ENCODE measurements at places on chromosomes 12 and 14.

GRCh38 chr14:89856871-89857345 lies 97.6 kb downstream of the EFCAB11 start:
- no peak for DNase-seq

DNA sequence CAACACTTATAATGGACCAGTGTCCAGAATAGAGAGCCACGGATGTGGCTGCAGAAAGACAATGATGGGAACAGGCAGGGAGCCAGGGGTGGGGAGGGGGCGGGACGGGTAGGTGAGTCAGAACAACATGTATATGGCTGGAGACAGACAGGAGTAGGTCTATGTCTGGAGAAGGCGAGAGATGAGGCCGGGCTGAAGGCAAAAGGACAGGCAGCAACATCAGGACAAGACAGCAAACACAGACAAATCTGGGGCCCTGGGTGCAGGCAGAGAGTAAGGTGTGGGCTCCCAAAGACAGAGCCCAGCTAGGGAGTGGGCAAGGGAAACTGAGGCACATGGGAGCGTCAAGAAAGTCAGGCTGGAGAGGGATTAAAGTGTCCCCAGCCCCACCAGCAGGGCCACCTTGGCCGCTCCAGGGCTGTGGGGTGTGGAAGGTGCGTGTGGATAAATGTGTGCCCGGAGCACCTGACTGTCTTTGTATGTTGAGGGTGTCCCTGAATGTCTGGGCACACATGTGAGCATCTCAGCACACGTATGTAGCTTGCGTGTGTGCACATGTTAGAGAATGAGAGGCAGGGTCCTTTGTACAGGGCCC lies 44.1 kb downstream of the FAM222A start:
- no peak for DNase-seq

DNA sequence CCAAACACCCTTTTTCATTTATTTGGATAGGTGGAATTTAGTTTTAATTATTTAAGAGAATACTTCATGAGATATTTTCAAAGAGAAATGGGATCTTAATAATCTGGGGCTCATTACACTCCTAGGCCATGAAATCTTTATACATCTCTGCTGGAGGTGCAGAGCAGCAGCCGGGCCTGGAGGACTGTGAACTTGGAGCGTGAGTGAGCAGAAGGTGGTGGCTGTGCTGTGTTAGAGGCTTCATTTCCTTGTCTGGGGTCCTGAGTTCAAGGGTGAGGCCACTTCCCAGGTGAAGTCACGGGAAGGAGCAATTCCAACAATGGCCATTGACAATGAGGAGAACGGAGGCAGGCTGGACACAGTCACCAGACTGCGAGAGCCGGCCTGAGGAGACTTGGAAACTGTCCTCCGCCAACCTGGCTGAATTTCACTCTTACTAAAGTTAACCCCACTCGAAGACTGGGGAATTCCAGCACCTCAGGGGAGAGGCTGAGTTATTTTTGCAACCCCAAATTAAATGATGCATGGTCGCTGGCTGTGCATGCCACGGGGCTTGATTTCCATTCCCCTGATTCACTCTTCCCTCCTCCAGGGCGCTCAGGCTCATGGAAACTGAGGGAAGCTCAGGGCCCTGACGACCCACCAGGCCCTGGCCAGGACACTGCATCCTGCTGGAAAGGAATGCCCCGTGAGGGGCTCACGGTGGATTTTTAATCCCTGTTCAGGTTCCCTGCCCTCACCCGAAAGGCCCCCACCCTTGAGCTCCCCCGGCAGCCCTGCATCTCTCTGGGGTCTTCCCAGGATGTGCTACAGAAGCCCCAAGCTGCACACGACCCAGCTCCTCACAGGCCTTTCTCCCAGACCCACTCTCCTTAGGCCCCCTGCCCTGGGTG lies 22.6 kb upstream of the TRAF3 start:
- no peak for DNase-seq

DNA sequence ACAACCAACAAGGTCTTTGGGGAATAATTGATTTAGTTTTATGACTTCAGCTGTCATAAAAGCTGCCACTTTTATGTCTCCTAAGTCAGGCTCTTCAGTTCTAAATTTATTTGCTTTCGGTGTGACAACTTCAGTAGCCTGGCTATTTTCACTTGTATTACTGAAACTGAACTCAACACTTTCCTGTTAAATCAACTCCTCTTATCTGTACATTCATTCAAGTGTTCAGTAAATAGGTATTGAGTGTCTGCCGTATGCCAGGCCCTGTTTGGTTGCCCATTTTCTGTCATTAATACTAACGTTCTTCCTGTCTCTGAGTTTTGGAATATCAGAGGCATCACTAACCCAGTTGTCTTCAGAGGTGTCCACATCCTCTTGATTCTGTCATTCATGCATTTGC lies 7.5 kb downstream of the UTP20 start:
- DNase-seq = no peak

DNA sequence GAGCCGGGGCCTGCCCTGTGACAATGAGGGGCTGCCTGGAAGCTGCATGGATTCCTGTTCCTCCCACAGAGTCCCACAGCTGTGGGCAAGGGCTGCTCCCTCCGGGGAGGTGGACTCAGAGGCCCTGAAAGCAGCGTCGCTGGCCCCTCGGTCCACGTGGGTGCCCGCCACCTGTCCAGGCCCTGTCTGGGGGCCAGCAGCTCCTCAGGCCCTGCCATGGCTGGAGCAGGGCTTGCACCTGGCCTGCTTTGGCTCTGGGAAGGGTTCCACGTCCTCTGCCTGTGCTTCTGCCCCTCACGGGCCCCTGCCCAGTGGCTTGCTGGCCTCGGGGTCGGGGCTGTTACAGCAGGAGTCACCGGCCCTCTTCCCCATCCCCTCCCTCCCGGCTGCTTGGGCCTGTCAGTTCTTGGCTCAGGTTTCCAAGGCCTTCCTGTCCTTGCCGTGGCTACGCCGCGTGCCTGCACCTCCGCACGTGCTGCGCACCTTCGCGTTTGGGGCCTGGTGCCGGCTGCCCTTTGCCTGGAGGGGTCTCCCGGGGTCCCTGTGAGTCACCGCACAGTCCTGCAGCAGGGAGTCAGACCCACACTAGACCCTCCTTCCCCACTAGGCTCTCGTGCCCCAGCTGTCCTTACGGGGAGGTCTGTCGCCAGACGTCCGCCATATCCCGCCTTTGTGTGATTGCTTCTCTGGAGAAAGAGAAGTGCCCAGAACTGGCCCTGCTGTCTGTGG lies 5.8 kb downstream of the FBRSL1 start:
- DNase-seq = no peak

DNA sequence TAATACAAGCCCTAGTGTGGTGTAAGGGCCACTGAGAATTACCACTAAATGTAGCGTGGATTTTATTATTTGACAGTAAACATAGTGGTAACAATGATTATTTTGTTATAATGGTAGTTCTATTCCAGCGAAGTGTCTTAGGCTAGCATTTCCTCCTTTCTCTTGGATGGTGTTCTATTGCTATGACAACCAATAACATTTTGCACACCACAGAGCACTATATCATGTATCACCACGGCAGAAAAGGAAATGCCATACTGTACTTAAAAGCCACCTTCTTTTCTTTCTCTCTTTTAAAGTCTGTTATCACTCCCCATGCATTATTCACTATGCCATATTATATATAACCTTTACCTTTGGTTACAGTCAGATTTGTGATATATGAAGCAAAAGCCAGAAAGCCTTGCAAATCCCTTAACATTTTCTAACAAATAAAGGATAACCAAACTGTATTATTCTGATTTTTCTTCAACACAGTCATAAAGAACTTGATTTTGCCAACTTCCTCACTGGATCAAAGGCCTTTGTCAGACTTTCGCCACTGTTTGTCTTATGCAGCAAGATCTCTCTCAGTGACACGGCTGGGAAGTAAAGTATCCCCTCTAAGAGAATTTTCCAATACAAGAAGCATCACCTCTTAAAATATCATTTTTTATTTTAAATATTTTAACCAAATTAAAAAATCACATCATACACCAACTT lies 195.8 kb downstream of the FOXN3 start:
- no peak for DNase-seq

DNA sequence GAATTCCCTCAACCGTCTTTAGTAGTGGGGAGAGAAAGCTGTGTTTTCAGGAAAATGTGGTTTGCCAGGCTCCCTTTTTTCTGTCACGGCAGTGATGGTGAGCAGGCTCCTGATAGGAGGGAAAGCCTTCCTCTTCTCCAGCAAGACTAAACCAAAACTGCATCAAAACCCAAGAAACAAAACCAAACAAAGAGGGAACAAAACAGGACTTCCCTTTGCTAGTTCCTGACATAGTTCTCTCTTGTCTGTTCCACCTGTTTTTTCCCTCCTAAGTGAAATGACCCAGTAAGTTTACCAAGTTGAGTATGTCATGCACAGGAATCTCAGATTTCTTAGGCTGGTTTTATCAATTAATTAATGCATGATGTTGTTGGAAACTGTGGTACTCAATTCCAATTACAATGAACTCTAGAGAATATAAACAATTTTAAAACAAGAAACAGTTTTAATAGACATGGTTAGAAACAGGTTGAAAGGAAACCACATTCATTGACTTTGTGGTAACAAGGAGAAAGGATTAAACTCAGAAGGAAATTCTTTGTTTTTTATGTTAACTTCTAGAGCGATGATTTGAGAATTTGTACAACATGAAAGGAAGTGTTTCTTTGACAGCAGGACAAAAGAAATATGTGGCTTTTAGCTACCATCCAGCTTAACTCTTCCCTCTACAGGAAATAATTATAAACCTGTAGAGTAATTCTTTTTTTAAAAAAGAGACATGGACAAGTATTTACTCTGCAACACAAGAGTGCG lies 23.0 kb upstream of the CSRP2 start:
- DNase-seq = no peak

DNA sequence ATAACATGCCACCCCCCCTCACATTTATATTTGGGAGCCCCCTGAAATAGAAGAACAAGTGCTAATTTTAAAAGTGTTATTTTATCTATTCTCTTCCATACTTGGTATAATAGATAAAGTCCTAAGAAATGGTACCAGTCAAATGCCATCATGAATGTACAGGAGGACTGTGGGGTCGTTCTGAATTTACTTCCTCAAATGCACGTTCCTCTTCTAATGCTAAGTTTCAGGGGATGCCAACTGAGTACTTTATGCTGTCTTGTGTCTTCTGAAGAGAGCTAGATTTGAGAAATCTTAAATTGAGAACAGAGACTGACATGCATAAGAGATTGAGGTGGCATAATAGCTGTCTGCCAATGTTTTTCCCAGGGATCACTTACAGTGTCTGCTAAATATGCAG lies 59.0 kb downstream of the CFAP54 start:
- no peak for DNase-seq

- DNase-seq = no peak
Observed at GRCh38 chr12:12995088-12995487, 5.0 kb downstream of the HEBP1 start.

DNA sequence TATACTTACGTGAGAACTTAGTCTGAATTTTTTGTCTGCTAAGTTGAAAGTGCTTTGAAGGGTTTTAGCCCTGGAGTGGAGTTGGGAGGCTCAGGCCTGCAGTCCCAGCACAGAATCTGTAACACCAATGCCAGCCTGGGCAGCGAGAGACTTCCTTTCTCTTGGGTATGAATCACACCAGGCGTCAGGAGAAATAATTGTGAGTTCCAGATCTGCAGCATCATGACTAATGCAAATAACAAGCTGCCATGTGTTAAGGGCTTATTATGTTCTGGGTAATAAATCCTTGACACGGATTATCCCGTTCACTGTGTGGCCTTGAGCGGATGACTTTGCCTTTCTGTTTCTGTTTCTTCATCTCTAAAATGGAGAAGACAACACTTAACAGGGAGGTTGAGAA lies 70.6 kb downstream of the B4GALNT3 start:
- DNase-seq = no peak

GRCh38 chr12:87828382-87828973 lies 200.7 kb downstream of the C12orf50 start:
- DNase-seq = no peak

DNA sequence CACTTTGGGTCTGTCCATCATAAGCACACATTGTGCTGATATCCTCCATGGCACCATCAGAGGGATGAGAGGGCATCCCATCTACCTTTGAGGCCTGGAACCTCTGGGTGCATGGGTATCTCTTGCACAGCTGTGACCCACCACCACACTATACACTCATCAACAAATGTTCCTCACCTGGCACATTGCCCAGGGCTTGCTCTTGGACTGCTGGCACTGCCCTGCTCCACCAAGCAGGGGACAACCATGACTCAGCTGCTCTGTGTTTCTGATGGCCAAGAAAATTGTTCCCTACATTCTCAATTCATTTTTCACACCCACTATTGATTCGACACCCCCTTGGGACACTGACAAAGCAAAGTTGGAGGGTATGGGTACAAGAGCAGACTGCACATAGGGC lies 155.5 kb downstream of the PTPRO start:
- DNase-seq = no peak

DNA sequence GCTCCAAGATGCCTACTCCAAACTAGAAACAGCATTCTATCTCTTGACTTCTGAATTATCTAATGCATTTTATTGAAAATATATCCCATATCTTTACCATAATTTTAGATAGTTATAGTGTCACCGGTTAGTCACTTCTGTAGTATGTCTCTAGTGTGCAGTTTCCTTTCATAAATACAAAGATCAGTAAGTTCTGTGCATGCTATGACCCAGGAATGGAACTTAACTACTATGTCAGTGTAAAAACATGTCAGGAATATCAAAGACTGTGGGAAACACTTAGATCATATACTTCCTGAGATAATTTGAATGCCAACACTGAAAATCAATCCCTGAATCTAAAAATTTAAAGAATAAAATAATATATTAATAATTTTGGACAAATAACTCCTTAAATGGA lies 237.6 kb downstream of the ATXN7L3B start:
- no peak for DNase-seq

DNA sequence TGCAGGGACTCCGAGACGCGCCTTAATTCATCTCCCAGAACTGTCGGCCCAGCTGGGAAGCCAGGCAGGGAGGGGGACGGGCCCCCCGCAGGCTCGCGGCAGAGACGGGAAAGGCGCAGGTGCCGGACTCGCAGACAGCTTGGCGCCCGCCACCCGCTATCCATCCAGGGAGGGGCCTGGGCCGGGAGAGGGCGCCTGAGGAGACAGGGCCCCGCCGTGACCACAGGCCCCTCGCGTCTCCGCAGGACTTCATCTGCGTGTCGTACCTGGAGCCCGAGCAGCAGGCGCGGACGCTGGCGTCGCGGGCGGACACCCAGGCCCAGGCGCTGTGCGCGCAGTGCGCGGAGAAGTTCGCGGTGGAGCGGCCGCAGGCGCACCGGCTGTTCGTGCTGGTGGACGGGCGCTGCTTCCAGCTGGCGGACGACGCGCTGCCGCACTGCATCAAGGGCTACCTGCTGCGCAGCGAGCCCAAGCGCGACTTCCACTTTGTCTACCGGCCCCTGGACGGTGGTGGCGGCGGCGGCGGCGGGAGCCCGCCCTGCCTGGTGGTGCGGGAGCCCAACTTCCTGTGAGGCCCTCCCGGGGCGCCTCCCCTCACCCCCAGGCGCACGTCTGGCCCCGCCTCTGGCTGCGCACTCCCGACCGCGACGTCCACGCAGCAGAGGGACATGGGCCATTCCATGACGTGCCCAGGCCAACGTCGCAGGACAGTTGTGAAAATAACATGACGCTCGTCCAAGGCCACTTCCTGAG lies 60.6 kb downstream of the LGMN start:
- DNase-seq = no peak

DNA sequence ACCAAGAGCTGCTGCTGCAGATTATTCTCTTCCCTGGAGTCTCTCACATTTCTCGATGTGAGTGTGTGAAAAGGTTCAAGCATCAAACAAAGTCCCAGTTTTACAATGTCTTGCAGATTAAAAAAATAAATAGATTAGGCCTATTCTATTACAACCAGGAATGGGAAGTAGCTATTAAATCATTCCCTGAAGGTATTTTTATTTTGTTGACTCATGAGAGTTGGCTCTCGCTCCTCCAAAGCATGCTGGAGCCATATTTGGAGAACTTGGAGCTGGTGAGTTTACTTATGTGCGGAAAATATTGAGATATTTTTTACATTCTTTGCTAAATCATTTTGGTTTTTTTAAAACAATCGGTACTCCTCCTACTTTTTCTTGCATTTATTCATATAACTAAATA lies 572.3 kb downstream of the ETNK1 start:
- no peak for DNase-seq
